ENCODE measurements at places on chromosomes 4 and X.
A peak's percentile ranks its signal among the peaks of the same experiment; 100 is the strongest.

- DNase-seq = no peak
Measured at GRCh38 chrX:69142788-69143469, 22.3 kb downstream of the PJA1 start.

- DNase-seq = no peak
Measured at GRCh38 chr4:48454591-48454990, 28.6 kb upstream of the SLC10A4 start.

DNA sequence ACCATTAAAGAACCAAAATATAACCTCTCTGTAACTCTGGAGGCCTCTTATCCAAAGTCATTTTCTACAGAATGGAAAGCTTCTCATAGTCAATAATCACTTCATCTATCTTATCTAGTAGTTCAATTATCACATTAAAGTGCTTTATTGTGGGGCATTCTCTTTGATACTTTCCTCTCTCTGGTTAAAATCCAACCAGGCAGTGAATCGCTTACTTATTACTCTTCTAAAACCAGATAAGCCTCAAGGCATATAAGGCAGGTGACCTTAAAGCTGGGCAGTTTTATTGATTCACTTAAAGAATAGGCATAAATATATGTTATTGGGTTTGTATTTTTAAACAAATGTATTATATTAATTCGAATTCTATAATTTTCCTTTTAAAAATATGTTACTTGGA, 2162.1 kb upstream of the TENM3 start:
- DNase-seq = no peak

DNA sequence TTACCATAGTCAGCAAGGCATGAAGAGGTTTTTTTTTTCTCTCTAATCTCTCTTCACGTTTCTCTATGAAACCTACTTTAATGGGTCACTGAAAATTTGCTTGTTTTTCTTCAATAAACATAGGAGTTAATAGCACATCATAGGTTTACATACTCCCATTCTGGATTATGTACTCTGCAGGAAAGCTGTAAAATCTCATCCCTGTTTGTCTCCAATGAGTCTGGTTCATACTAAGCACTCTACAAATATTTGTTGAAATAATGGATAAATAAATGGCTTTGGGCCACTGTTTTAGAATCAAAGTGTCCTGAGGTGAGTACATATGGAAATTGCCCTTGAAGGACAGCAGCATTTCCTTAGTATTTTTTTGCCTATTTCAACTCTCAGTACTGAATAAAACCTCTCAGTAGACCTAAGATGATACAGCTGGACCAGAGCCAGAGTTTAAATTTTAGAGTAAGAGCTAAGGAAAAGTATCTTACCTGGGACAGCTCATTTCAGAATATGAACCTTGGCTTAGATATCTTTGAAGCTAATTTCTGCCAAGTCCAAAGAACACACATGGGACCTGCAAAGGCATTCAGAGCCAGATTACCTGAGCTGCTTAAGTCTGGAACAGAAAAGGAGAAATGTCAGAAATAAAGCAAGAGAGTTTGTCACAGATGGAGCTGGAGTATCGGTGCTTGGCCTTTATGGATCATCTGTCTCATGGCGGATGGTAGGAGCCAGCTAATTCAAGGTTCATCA, 34.4 kb downstream of the PF4 start:
- DNase-seq = no peak

DNA sequence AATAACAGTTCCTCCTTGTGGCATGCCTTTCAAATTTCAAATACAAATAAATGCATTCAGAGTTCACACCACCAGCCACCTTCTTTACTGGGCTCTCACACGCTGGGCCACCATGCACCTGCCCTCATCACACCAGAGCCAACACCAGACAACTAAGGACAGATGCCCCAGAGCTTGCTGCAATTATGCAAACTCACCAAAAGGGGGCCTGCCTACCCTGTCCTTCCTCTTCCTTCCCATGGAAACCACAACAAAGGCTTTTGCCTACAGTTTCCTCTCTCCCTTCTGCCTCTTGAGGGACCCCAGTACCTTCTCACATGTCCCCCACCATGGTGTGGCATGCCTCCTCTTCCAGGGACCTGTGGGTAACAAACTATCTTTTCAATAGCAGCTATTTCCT, 1333.9 kb upstream of the TENM3 start:
- DNase-seq = no peak

- DNase-seq = no peak
Measured at GRCh38 chr4:55488716-55489115, 58.0 kb downstream of the CLOCK start.

DNA sequence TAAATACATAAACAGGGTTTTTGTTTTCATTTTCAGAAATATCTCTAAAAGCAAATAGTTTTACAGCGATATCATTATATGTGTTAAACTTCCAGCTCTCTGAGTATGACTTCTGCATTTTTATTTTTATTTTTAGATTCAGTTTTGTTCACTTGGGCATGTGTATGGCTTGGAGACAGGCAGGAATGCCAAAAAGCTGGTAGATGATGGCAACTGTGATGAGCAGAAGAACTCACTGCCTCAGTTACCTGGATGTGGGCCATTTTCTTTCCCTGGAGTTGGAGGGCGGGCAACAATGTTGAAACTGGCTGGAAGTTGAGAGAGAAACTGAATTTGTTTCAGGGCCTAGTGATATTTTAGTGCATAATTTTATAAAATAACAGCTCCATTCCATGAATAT, 266.4 kb downstream of the ARHGAP24 start:
- no peak for DNase-seq

GRCh38 chrX:50594788-50595187, 124.2 kb upstream of the DGKK start:
- no peak for DNase-seq

GRCh38 chr4:162410854-162411253, 247.1 kb upstream of the FSTL5 start:
- no peak for DNase-seq

DNA sequence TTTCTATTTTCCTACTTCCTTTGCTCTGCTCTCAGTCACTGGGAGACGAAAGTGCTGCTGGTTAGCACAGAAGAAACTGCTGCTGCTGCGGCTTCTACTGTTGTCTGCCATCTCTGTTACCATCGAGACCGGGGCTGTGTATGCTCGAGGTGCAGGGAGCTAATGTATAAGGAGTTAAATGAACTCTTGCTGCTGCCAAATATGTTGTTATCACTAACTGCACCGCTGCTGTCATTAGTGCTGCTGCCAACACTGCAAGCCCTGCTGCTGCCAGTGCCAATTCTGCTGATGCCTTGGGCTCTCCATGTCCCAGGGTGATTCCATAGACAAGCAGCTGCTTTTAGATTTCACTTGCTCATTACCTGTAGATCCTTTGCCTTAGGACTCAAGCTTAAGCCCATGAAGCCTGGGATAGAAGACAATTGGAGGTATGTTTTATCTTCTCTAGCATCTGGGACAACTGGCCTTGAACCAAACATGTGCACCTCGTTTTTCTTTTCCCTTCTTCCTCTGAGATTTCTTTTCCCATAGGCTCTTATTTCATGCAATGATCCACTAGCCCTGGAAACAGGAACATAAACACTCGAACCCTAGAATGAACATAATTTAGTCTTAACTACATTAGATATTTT, 107.8 kb downstream of the CCSER1 start:
- no peak for DNase-seq

DNA sequence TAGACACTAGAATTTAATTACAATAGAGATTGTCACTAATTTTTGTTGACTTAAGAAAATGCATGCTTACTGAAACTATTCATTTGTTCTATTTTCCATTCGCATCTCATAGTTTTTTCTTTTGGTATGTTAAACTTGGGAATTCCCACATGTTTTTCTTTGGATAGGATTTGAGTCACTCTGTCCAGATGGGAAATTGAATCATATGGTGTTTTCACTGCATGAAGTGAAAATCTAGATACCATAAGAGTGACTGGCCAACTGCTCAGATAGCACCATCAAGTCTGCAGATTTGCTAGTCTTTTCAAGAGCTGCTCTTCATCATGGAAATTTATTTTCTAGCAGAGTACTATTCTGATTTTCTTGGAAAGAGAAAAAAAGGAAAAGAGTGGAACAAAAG, 172.6 kb downstream of the FAM47B start:
- no peak for DNase-seq

GRCh38 chrX:107712231-107713202, 63.1 kb downstream of the TSC22D3 start:
- DNase-seq = no peak

- DNase-seq = no peak
Measured at GRCh38 chrX:40637687-40638086, 9.7 kb downstream of the CXorf38 start.

DNA sequence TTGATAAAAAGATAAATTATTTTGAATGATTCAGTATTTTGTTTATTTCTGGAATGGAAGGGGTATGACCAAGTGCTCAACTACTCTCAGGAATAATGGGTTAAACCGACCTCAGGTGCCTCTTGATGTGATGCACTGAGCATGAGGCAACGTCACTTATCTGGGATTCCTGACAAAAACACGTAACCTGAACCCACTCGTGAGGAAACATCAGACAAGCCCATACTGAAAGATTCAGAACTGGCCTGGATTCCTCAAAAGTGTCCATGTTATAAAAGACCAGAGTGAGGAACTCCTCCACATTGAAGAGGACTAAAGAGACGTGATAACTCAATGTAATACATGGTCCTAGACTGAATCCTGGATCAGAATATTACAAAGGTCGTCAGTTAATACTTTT, 144.0 kb downstream of the FNIP2 start:
- DNase-seq = no peak

- DNase-seq = no peak
Measured at GRCh38 chr4:79147251-79147650, 178.6 kb downstream of the NAA11 start.

DNA sequence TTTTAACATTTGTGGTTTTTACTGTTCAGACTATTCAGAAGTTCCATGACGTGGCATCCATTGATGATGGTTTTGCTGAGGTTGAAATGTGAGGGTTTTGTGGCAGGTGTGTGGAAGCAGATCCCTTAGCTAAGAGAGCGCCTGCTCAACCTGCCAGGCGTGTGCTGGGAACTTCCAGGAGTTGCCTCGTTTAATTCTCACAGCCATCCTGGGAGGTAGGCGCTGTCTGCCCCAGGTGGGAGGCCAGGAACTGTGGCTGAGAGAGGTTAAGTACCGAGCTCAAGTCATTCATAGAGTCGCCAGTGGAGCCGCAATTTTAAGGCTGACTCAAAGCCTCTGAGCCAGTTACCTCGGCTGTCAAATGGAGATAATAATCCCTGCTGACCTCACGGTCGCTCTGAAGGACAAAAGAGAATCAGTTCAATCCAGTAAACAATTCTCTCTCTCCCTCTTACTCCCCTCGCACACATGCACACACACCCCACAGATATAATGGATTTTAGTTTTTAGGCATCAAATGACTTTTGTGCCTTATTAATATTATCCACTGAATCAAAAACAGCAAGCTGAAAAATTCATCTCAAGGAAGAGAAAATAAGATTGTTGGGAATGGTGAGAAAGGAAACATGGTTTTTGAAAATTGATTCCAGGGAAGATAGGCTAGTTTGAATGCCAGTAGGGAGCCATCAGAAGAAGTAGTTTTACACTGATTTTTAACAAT, 171.3 kb downstream of the PTTG2 start:
- DNase-seq = peak; percentile 48

- no peak for DNase-seq
Measured at GRCh38 chrX:3252744-3253143, 93.7 kb downstream of the MXRA5 start.

DNA sequence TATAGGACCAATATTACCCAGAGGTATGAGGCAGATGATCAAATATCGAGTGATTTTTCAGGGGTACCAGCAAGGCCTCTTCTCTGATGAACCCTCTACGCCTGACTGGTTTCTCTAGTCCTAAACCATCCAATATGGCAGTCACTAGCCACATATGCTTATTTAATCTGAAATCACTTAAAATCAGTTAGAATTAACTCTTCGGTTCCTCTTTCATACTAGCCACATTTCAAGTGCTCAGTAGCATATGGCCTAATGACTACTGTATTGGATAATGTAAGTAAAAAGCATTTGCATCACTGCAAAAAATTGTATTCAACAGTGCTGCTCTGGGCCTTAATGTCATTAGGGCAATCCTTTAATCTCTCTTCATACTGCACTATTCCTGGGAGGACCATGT, 4.4 kb upstream of the APBB2 start:
- no peak for DNase-seq

DNA sequence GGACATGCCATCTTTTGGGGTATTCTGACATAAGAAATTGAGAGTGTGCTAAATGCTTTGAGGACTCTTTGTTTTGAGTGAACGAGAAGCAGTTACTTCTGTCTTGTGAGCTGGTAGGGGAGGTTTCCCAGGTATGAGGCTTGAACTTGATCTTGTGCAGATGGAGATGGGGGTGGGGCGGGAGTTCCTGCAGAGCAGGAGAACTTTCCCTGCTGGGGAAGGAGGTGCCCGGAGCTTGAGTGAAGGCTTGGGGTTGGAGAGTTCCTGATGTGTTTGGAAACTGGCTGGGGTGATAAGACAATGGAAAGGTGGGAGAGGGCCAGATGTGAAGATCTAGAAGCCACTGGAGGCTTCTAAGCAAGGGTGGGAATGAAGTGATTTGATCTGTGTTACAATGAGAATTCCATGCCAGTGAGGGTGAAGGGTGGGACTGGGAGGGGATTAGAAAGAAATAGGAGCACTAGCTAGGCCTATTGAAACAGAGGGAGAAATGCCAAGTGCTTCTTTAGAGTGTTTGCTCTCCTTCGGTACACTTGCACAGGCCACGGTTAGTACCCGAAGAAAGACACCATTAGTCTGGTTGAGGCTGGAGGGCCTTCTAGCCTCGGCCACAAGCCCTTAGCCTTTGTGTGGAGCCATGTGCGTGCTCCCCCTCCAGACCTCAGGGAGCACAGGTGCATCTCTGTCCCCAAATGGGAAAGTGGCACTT, 103.5 kb upstream of the STOX2 start:
- no peak for DNase-seq

DNA sequence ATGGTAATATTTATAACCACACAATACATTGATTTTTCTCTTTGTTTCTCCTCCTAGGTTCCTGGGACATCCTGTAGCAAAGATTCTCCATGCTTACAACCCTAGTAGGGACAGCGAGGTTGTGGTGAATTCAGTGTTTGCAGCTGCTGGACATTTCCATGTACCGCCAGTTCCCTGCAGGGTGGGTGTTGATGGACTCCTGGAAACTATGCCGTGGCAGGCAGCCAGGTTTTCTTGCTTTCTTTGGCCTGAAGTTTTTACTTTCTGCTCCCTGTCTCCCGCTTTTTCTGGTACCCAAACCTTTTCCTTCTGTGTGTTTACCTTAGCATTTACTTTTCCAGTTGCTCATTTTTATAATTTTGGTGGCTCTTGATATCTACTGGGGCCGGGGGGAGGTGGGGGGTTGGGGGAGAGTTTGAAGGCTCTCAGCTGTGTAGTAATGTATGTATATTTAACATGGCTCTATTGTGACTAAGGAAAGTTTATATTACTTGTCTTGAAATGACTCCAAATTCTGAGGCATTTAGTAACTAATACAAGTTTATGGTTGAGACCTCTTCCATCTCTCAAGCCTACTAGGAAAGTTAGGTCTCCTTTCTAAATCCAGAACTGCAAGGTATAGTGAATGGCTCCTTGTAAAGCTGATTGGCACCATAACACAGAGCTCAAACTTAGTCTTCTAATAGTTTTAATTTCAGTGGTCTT, 89.7 kb downstream of the TMEM131L start:
- DNase-seq = no peak

GRCh38 chr4:91734682-91735081, 569.1 kb upstream of the GRID2 start:
- no peak for DNase-seq

All from activated CD4-positive, CD25-positive, alpha-beta regulatory T cell (primary cell).